ENCODE measurements at places on chromosomes 1 and 21.

DNA sequence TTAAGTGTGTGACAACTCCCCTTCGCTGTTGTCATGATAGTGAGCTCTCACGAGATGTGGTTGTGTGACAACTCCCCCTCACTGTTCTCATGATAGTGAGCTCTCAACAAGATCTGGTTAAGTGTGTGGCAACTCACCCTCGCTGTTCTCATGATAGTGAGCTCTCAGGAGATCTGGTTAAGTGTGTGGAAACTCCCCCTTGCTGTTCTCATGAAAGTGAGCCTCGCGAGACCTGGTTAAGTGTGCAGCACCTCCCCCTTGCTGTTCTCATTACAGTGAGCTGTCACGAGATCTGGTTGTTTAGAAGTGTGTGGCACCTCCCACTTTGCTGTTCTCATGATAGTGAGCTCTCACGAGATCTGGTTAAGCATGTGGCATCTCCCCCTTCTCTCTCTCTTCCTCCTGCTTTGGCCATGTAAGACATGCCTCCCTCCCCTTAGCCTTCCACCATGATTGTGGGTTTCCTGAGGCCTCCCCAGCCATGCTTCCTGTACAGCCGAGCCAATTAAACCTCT is 25.1 kb upstream of the LSS start:
- no peak for DNase-seq

DNA sequence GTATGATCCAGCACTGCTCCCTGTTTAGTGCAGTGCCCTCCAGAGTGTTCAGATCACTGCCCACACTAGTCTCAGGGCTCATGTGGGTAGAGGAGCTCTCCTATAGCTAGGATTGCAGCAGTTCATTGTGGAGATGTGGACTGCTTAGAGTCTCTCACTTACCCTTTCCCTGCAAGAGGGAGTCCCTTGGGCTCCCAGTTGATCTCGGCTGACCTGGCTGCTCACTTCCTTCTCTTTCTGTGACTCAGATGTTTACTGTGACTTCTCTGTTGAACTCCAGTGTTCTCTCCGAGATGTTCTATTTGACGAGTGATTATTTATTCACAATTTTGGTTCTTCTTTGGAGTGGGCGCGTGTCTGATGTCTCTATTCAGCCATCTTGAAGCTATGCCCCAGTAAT is 141.9 kb downstream of the PTBP2 start:
- DNase-seq = no peak

GRCh38 chr1:116006486-116006964 is 30.2 kb downstream of the SLC22A15 start:
- no peak for DNase-seq

DNA sequence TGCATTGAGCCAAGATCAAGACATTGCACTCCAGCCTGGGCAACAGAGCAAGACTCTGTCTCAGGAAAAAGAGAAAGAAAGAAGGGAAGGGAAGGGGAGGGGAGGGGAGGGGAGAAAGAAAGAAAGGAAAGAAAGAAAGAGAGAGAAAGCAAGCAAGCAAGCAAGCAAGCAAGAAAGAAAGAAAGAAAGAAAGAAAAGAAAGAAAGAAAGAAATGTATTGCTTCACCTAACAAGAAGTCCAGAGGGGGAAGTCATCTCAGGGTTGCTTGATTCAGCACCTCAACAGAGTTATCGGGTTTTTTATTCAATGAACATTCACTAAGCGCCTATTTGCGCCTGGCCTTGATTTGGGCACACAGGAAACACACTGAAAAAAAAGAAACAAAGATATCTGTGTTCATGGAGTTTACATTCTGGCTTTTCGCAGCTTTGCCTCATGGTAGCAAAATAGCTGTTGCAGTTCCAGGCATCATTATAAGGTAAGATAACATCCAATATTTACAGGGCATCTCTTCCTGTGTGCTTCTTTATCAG is 8.2 kb upstream of the RCSD1 start:
- no peak for DNase-seq

DNA sequence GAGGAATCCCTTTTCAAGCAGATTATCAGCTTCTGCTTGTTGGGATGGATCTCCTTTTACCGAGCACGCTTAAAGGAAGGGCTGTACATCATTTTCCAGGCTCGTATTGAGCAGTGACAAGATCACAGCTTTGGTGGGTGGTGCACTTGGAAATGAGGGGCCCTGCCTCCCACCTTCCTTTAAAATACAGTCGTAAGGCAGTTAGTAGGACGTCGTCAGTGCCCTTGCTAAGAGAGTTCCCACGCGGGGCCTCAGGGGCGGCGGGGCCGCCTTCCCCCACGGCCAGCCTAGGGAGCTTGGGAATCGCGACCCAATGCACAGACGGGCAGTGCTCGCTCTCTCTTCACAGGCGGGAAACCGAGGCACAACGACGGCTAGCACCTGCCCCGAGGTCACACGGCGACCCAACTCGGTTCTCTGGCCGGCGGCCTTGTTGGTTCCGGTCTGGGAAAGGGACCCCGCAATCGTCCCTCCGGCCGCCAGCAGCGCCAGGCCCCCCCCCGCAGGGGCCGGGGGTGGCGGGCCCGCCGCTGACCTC is 58.6 kb downstream of the H3-3A start:
- no peak for DNase-seq

- DNase-seq = no peak
Measured at GRCh38 chr1:198778049-198778448, 139.2 kb downstream of the PTPRC start.

- no peak for DNase-seq
Measured at GRCh38 chr21:44926331-44927101, 5.8 kb upstream of the ITGB2 start.

DNA sequence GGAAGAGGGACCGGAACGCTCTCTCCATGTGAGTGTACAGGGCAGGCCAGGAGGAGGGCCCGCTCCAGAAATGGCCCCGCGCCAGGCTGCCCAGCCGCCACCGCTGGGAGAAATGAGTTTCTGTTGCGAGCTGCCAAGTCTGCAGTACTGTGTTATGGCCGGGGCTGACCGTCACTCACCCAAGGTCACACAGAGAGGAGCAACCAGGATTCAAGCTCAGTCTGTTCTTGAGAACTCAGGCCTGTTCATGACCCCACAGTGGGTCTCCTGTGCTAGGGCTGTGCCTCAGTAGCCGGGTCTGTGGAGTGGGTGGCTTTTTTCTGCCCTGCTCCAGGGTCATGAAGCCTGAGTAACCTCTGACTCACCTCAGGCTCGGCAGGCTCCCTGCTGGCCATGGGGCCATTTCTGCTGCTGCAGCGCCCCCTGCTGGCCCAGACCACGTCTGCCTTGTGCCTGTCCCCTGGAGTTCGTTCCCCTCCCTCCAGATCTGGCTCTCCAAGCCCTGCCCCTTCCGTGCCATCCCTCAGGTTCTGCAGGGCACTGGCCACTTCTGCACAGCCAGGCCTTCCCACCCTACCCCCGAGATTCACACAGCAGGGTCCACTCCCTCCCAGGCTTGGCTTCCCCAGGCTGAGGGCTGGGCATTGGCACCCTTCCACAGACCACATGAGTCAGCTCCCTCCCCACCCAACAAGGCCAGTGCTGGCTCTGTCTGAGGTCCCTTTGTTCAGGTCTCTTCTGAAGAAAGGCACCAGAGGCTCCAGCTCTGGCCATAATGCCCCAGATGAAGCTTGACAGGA is 51.8 kb downstream of the EDN2 start:
- DNase-seq = peak; percentile 87

DNA sequence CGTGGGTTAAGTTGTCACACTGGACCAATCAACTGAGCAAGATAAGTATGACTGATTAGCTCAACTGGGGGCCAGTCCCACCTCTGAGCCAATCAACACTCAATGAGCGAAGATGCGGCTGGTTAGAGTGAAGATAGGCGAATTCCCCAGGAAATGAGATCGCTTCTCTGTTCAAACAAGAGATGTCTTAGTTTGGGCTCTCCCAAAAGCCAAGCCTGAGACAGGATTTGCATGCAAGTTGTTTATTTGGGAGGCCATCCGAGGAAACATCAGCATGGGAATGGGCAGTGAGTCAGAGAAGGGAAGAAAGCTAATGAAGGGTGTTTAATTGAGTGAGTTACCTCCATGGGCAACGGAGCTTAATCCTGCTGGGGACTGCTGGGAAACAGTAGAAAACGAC is 4.9 kb upstream of the GJB5 start:
- DNase-seq = no peak

DNA sequence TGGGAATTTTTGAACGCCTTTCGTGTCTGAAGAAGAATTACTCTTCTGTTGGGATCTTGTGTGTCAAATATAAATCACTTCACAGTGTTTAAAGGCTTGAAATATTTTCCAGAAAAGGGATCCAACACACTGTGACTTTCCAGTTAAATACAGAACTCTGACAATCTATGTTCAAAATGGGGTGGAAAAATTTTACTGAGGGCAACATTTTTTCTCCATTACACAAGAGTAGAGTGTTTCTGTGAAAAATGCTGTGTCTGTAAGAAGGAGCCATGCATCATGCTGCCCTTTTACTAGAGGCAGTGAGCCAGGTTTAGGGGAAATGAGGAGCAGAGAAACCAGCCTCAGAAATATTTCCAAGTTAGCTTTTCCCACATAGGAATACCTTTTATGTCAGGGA is 86.5 kb downstream of the VPS13D start:
- DNase-seq = no peak

GRCh38 chr1:33685256-33685655 is 178.6 kb upstream of the HMGB4 start:
- DNase-seq = no peak

DNA sequence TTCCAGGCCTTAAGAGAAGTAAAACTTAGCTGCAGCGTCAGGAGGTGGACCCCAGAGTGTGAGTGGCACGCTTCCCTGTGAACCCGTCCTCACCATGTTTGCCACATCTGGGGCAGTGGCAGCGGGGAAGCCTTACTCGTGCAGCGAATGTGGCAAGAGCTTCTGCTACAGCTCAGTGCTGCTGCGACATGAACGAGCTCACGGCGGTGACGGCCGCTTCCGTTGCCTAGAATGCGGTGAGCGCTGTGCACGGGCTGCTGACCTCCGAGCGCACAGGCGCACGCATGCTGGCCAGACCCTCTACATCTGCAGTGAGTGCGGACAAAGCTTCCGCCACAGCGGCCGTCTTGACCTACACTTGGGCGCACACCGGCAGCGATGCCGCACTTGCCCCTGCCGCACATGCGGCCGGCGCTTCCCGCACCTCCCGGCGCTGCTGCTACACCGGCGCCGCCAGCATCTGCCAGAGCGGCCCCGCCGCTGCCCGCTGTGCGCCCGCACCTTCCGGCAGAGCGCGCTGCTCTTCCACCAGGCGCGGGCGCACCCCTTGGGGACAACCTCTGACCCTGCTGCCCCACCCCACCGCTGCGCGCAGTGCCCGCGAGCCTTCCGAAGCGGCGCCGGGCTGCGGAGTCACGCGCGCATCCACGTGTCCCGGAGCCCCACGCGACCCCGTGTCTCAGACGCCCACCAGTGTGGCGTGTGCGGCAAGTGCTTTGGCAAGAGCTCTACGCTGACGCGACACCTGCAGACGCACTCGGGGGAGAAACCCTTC is 9.3 kb downstream of the ZNF672 start:
- DNase-seq = no peak

DNA sequence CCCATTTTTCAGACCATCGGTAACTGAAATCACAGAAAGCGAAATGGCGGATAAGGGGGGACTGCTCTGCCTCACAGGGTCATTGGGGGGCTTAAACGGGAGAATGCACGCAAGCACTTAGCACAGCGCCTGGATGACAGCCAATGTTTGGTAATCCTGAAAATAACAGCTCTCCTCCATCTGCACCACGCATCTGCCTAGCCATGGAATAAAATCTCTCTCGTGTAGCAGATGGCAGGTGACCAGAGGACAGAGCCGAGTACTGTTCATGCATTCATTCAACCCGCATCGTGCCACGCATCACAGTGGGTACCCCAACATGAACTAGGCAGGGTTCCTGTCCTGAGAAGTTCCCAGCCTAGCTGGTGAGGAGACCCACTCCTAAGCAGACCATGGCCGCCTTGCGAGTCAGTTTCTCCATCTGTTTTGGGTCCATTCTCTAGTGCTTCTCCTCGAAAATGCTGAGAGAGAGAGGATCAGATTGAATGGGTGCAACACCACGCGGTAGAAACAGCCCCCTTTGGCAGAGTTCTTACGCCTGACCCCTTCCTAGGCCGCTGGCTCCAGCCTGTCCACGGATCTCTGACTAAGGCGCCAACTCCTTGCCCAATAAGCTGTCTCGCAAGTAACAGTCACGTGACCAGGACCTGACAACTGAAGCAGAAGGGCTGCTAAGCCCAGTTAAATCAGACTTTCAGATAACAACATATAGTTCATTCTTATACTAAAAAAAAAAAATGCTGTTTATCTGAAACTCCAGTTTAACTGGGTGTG is 7.3 kb downstream of the SLC1A7 start:
- no peak for DNase-seq

GRCh38 chr1:160438935-160439334 is 38.6 kb downstream of the VANGL2 start:
- DNase-seq = no peak

GRCh38 chr1:226125097-226125630 is 61.4 kb downstream of the ACBD3 start:
- DNase-seq = peak; percentile 93

DNA sequence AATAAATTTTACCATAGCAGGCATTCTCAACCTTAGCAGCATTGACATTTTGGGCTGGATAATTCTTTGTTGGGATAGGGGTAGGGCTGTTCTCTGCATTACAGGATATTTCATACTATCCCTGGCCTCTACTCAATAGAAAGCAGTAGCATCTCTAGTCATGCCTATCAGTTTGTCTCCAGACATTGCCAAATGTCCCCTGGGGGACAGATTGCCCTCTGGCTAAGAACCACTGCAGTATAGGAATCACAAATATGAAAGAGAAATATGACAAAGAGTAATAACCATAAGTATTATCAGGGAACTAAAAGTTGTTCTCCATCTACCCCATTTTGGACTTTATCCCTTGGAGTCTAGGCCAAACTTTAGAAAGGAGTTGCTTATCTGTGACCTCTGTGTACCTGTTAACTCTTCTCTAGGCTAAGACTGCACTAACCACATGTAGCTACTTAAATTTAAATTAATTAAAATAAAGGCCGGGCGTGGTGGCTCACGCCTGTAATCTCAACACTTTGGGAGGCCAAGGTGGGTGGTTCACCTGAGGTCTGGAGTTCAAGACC is 76.1 kb downstream of the AGO3 start:
- DNase-seq = no peak

- DNase-seq = no peak
Measured at GRCh38 chr1:8547791-8548190, 229.9 kb downstream of the SLC45A1 start.

DNA sequence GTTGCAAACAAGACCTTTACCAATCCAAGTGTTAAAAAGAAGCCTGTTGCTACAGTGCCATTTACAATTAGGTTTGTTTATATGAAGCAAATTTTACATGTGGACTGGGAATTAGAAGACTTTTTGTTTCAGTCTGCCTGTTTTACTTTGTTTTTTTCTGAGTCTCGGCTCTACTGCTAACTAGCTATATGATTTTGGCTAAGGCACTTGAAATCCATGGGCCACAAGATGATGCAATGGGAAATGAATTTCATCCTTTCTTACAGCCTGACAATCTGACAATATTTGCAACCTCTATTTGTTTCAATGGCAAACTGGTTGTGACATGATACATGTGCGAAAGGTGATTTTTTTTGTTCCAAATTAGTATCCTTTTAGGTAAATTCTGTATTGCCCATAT is 3.7 kb upstream of the PEX11B start:
- DNase-seq = no peak

Measured in HuH-7.5 (cell line).